ENCODE measurements at places on chromosomes 5 and 9. TPM values are rescaled to one million over a fixed set of nuclear protein-coding genes. Genes with fewer than 3 reads are reported as not detected.

TTC16 gene
- 0.11 TPM for polyA plus RNA-seq

MARCOL gene
- not detected for polyA plus RNA-seq

TLX3 gene
- not detected for polyA plus RNA-seq

FBXO10 gene
- polyA plus RNA-seq: 13.8 TPM

WDR36 gene
- 20.4 TPM for polyA plus RNA-seq

MARCHF11 gene
- 6.1 TPM for polyA plus RNA-seq
